Stimulated activated CD8-positive, alpha-beta memory T cell treated with anti-CD3 and anti-CD28 coated beads, Interleukin-15, amount 100 ng/mL, for 24 hours (primary cell): ENCODE measurements at places on chromosomes 16 and 17.

DNA sequence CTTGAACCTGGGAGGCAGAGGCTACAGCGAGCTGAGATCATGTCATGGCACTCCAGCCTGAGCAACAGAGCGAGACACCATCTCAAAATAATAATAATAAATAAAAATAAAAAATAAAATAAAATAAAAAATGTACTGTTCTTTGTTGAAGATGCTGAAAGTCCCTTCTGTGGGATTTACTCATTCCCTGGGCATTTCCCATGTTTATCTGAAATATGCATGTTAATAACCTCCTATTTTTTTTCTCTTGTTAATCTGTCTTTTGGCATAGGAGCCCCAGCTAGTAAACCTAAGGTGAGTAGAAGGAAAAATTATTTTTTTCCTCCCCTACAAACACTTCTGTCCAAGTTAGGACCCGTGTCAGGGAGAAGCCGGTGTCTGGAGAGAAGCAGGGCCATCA lies 34.4 kb downstream of the TMEM92 start:
- DNase-seq, result no peak

GRCh38 chr17:35175638-35176415 lies 18.4 kb downstream of the SLC35G3 start:
- no peak for DNase-seq

DNA sequence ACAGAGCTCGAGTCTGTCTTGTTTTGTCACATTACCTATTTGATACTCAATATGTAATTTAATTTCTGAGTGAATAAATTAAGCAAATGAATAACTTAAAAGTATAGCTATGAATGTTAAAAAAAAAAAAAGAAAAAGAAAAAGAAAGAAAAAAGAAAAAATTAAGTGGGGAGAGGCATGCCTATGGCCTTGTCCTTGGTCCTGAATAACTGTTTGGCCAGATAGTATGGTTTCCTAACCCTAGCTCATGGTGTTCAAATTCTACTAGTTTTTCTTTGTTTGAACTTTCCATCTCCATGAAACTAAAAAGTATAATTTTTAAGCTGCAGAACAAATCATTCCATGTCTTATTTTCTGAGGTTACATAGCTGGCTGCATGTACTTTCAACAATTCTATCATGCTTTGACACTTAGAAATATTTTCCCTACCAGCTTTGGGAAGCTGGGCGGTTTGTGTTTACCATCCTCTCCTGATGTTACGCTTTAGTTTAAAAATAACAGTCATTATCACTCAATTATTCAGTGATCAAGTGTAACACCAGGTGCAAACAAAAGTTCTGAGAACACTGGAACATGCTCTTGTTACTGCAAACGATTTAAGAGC lies 31.8 kb downstream of the TOX3 start:
- DNase-seq, result no peak

GRCh38 chr16:67393111-67393787 lies at the start of gene TPPP3:
Gene TPPP3, minus strand, starts transcription at chr16:67393498. Its CDS starts 2,387 bp downstream, at chr16:67391111.
- no peak for DNase-seq

DNA sequence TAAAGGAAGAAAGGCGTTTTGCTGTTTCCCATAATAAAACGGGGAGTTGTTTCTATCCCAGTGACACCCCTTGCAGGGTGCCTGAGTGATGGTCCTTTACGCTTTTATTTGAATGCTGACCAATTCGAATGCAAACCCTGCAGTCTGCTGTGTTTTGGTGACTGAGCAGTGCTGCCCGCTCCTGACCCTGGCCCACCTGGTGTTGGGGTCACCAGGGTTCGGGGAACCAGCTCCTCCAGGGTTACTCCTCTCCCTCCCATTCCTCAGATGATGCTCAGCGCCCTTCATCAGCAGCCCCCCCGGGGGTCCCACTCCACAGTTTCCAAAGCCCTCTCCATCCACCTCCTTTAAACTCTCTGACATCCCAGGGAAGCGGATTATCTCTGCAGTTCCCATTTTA lies 6.0 kb downstream of the CA4 start:
- DNase-seq, result no peak

- DNase-seq, result no peak
Measured at GRCh38 chr17:18344021-18344420, 19.3 kb downstream of the SHMT1 start.

DNA sequence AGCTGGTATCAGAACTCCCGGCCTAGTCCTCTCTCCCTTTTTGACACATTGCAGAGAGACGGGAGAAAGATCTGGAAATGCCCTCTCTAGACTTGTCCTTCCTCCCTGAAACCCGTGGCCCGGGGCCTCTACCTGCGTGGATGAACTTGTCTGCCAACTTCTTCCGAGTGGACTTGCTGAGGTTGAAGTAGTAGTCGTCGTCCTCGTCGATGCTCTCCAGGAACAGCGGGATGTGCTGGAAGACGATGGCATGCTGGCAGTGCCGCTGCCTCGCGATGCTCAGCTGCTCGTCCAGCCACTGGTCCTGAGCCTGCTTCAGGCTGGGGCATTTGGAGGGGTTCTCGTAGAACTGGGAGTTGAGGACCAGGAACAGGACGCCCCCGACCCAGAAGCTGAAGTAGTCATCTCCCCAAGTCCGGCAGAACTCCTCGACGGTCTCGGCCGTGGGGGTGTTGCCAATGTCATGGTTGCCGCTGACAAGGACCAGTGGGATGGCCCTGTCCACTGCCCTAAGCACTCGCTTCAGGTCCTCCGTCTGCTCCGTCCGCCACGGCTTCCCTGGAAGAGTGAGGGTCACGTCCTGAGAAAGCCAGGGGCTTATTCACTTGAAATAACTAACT lies 99.1 kb downstream of the CPPED1 start:
- no peak for DNase-seq

GRCh38 chr17:65463242-65463641 lies 98.2 kb downstream of the AXIN2 start:
- DNase-seq, result no peak

- no peak for DNase-seq
Measured at GRCh38 chr16:53080345-53081031, 25.7 kb downstream of the CHD9 start.

DNA sequence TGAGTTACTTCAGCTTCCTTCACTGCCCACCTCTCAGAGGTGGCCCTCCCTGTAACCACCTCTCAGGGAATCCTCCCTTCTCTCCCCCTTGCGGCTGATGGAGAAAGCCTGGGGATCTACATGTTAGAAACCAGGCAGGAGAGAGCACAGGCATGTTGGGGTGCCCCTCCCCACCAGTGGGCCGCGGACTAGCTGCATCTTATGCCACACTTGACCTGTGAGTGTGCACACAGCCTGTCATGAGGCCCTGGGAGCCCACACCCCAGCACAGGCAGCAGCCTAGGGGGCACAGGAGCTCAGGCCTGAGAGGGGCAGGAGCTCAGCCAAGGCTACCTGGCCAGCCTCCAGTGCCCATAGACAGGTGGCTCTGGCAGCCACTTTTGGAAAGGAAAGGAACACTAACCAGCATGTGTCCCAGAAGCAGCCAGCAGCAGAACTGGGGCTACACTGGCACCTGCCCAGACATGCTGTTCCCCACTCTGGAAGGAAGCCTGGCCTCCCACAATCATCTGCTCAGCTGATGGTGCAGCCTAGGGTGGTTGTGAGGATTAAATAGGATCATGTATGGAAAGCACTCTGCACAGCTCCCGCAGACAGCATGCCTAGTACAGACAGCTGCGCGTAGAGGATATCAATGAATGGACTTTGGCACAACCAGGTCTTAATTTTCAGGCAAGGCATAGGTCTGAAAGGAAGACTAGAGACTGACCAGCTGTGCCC lies 60.5 kb downstream of the TMEM132E start:
- DNase-seq, result no peak

- no peak for DNase-seq
Measured at GRCh38 chr16:937723-938122, 33.1 kb downstream of the LMF1 start.

DNA sequence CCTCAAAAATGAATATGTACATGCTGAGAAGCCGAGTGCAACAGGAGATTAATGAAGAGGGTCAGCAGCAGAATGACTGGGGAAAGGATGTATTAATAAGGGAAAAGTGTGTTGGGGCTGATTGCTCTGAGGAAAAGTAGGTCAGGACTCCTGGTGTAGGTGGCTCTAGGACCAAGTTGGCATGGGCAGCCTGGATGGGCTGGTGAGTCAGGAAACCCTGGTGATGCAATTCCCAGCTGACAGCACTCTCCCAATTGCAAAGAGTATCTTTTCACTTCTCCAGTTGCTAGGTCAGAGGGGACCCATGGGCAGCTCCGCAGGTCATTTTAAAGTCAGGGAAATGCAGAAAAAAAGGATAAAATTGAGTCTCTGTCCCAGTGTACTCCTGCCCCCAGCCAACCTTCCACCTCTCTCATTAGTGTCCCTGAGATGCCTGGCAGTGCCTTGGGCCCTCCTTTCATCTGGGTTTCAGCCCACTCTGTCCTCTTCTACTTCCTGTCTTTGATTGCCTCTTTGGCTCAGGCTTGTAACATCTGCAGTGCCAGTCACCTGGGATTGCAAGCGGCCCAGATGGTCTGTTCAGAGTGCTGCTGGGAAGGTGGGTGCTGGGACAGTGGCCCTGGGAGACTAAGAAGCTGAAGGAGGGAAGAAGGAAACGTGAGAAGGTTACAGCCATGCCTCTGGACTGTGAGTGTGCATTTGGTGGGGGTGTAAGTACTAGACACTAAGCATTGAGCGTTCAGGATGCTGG lies 2177.2 kb downstream of the TP53TG3F start:
- DNase-seq, result no peak

- DNase-seq, result no peak
Measured at GRCh38 chr16:31141489-31142108, 6.1 kb upstream of the PRSS8 start.

DNA sequence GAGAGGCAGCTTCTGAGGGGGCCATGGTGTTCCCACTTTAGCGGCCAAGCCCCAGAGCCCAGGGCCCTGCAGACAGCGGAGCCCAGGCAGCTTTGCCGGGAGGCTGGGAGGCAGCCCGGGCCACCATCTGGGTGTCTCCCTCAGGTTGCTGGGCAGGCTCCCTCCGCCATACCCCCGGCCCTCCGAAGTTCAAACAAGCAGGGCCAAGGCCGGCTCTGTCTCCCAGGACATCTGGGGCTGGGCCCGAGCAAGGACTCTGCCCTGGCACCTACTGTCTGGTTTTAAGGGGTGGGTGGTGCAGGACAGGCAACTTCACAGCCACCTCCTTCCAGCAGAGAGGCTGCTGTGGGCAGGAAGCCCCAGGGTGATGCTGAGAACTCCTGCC lies 2.6 kb downstream of the DUS1L start:
- no peak for DNase-seq

DNA sequence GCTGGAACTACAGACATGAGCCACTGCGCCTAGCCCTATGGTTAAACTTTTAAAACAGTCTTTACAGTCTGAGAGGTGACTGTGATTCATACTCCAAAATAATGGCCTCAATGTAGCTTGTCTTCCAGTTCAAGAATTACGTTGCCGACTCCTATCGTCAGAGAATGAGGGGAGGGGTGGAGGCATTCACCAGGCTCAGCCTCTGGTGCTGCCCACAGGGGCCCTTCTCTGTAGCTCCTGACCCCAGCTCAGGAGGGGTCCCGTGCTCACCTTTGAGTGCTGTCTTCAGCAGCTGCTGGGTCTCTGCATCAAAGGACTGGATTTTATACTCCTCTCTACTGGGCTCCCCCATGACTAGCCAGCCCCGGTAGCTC lies 1.2 kb downstream of the MIF4GD start:
- no peak for DNase-seq

DNA sequence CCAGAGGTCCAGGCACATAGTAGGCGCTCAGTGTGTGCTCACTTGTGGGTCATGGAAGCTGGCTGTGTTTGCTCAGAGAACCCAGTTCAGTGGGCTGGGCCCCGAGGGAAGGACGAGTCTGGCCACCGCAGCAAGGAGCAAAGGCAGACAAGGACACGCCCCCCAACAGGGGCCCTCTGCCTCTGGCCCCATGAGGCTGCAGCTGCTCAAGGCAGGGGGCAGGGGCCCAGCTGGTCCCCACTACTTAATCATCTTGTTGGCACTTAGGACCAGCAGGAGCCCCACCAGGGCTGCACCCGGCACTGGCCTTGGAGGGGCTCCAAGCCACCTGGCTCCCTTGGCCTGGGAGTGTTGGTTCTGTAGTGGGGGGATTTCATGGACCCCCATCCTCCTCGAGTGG lies 16.1 kb downstream of the KCNJ12 start:
- no peak for DNase-seq

DNA sequence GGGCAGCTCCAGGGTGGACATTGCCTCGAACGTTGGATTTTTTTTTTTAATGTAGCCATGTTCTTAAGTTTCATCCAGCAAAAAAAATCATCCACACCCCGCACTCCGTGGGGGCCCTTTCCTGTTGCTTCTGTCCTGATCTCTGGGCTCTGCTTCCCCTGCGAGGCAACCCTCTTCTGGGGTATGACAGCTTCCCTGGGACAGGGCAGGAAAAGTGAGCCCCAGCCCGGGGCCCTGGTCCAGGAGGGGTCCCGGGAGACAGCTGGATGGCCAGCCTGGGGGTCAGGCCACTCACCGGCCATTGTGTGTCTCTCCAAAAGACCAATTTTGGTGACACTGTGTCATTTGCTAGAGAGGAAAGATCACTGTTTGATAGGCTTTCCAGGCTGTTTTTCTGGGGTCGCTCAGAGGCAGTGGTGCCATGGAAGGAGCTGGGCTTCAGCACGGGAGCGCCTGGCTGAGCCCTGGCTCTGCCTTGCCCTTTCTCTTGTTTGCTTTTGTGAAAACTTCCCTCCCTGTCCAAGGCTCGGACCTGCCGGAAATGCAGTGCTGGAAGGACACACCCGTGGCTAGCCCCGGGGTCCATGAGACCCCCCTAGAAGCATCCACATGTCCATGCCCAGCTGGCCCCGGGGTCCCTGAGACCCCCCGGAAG lies 41.0 kb upstream of the CHMP6 start:
- no peak for DNase-seq

GRCh38 chr17:33142705-33143299 lies 150.3 kb downstream of the ASIC2 start:
- no peak for DNase-seq

DNA sequence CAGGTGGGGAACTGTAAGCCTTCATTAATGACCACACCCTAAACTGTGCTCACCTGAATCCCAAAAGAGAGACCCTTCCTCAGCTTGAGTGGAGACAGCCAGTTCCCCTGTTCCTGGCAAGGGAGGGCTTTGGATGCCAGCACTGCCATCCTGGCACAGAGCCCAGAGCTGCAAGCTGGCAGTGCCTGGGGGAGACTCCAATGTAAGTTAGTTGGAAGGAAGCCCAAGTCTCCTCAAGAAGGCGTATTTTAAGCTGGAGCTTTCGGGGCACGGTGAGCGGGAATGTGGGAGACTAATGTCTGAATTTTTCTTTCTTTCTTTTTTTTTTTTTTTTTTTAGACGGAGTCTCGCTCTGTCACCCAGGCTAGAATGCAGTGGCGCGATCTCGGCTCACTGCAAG lies 4.7 kb downstream of the CDC42EP4 start:
- no peak for DNase-seq
